Stimulated activated CD8-positive, alpha-beta memory T cell treated with anti-CD3 and anti-CD28 coated beads, Interleukin-15, amount 100 ng/mL, for 24 hours (primary cell): ENCODE measurements at places on chromosomes 12 and 14.

- no peak for DNase-seq
These were observed 13.8 kb upstream of the BCL2L14 start for GRCh38 chr12:12056951-12057350.

- no peak for DNase-seq
These were observed 103.6 kb downstream of the SSPN start for GRCh38 chr12:26298785-26299621.

GRCh38 chr12:119090865-119091264, 87.9 kb upstream of the HSPB8 start:
- DNase-seq, result no peak

DNA sequence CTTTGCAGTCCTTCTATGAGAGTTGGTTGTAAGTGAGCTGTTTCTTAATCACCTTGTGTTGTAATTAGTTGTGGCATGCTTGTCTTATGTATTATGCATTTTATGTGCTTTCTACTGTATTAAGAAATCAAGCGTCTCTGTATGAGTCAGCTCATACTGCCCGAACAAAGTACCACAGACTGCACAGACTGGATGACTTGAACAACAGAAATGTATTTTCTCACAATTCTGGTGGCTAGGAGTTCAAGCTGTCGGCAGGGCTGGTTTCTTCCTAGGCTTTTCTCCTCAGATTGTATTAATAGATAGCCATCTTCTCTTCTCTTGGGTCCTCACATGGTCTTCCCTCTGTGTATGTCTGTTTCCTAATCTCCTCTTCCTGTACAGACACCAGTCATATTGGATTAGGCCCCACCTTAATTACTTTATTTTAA, 77.7 kb downstream of the FLRT2 start:
- no peak for DNase-seq

- no peak for DNase-seq
These were observed 398.9 kb upstream of the MIS18BP1 start for GRCh38 chr14:45651890-45652289.

GRCh38 chr12:62135553-62136200, 124.5 kb upstream of the USP15 start:
- no peak for DNase-seq

DNA sequence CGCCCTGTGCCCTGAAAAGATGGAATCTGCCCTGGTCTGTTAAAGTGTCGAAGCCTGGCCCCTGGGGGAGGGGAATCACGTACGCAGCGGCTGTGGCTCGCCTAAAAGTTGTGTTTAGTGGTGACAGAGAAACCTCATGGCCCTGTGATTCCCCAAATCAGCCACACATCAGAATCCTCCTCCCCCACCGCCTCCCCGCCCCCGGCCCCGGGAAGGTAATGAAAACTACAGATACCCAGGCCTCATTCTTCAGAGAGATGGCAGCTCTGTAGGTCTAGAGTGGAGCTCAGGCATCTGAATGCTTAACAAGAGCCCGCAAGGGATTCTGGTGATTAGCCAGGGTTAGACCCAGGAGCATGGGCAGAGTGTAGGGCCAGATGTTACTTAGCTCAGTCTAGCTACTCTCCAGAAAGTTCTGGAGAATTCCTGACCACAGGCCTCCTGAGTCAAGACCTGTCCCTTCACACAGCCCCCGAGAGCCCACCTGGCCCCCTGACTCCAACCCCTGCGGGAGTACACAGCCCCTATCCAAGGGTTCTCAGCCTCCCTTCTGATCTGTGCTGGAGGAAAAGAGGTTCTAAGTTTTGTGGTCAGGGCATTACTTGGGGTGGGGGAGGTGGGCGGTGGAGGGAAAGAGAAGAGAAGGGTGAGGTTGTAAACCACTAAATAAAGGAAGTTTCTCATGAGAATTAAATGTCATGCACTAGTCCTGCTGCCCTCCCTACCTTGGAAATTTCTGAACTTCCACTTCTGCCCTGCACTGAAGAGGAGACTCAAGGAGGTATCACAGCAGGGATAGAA, 114.8 kb downstream of the PLXNC1 start:
- DNase-seq, result peak; percentile 21

DNA sequence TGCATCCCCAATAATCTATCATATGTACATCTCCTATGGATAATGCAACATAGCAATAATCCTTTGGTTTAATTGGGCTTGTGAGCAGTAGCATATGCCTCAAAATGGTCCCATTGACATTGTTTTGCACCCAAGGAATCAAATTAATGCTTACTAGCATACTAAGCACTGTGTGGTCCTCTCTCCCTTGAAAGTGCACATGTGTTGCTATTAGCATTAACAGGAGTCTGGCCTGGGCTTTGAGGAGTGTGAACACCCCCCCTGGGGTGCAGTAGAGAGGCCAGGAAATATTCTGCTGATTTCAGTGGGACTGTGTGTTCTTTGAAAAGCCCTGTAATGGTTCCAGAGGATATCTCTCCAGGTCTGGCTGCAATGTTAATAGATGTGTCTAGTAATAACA, 1148.4 kb downstream of the VRK1 start:
- DNase-seq, result no peak

DNA sequence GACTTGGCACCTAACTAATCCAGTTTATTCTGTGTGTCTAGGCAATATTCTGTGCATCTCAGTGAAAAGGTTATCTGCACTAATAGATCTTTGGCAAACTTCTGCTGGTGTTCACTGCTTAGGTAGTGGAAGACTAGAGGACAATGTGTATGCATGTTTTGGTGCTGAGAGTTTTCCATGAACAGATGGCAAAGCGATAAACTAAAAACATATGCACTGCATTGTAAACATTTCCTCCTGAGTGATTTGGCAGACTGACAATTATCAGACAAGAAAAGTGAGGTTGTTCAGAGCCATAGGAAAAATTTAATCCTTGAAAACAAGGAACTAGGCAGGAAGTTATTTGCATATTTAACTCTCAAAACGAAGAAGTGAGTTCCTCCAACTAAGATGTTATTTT, 400.4 kb downstream of the ATP23 start:
- DNase-seq, result no peak

GRCh38 chr12:47561746-47562145, 144.1 kb downstream of the RPAP3 start:
- DNase-seq, result no peak

GRCh38 chr14:91405241-91405721, 12.3 kb downstream of the CCDC88C start:
- no peak for DNase-seq

DNA sequence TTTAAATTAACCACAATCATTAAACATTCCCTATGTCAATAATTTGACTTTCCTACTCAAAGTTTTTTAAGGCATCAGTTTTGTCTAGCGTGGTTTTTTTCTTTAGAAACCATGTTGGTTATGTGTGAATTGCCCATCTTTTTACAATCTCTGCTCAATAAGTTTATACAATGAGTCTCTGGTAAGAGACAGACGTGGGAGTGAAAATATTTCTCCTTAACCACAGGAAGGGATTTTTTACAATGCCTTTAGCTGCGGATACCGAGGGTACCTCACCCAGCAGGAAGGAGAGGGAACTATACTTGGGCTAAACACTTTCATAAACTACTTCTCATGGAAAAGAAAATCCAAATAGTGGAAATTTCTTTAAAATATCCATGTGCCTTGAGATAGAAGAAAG, 191.4 kb upstream of the BCL2L14 start:
- no peak for DNase-seq

DNA sequence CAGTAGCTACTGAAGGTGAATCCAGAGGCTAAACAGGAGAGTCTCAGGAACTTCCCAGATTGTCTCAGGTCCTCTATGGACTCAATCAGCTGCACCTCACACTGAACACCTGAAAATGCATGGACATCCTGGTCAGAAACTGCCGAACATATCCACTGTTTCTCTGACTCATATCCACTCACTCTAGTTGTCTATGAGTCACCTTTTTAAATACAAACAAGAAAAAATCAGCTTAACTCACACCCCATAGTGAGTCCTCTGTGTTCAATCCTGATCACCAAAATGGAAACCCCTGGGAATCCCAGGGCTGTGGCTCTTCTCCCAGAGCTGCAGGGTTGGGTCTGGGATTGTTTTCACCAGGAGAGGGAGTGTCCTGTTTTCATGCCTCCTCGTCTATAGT, 556.7 kb downstream of the TMEM121 start:
- no peak for DNase-seq

GRCh38 chr12:51124504-51124903, 41.1 kb upstream of the CSRNP2 start:
- DNase-seq, result no peak

GRCh38 chr14:106848330-106849121, 1322.1 kb downstream of the TMEM121 start:
- no peak for DNase-seq

DNA sequence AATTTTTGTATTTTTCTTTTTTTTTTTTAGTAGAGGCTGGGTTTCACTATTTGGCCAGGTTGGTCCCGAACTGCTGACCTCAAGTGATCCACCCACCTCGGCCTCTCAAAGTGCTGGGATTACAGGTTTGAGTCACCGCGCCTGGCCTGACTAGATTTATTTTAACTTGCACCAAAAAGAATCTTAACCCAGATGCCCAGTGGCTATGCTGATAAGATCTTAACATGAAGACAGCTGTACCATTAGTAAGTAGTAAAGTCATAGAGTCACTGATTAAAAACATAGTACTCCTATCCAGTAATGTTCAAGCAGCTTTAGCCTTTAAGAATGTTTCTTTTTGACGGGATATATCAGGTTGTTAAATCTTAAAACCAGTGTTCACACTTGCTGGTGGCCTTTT, 1061.8 kb upstream of the FLRT2 start:
- DNase-seq, result no peak

DNA sequence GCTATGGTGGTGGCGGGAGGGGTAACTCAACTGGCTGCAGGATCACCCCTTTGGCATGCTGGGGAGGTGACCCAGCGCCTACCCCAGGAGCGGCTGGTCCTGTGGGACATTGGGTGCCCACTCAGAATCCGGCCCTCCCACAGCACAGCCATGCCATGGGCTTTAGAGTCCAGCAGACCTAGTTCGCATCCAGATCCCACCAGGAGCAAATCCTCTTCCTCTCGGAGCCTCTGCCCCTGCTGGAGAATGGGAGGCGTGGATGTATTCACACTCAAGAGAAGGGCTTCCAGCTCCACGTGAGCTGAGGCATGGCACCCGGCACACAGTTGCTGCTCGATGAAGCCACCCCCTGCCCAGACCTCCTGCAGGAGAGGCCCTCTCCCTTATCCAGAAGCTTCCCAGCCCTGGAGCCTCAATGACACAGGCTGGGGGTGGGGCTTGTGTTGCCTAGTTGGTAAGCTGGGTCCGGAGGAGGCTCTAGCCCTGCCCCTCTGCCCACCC, 17.7 kb downstream of the FAM222A start:
- no peak for DNase-seq

- DNase-seq, result no peak
These were observed 361.3 kb upstream of the TMTC1 start for GRCh38 chr12:30144777-30145683.

DNA sequence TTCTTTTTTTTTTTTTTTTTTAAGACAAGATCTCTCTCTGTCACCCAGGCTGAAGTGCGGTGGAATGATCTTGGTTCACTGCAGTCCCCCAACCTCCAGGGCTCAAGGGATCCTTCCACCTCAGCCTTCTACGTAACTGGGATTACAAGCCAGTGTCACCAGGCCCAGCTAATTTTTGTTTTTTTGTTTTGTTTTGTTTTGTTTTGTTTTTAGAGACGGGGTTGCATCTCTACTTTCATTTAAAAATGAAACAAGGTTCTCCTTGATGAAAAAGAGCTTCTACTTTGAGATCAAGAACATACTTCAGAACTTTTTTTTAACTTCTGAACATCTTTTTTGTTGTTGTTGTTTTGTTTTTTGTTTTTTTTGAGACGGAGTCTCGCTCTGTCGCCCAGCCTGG, 121.7 kb upstream of the PRB2 start:
- DNase-seq, result no peak

DNA sequence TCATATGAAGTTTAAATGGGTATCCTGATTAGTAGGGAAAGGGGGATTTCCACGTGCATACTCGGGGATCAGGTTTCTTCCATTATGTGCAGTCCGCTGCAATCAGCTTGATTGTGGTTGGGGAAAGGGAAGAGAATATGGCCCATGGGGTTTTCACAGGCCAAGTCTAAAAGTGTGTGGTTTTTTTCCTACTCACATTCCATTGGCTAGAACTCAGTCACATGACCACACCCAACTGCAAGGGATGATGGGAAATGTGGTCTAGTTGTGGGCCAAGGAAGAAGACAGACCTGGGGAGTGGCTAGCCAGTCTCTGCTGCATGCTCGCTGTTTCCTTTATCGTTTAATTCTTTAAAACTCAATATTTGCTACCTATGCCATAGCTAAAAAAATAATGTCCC, 105.1 kb downstream of the PRIMA1 start:
- no peak for DNase-seq
